ENCODE measurements at places on chromosomes 7 and 10. TPM values are rescaled to one million over a fixed set of nuclear protein-coding genes. Genes with fewer than 3 reads are reported as not detected.

MRC1 gene
- total RNA-seq: not detected

MGAM2 gene
- total RNA-seq: not detected

LAMB4 gene
- total RNA-seq: not detected

ITGA8 gene
- total RNA-seq: not detected

TEX47 gene
- not detected for total RNA-seq

GAD2 gene
- total RNA-seq: not detected

VAX1 gene
- total RNA-seq: not detected

OR9A2 gene
- total RNA-seq: not detected

FUOM gene
- total RNA-seq: 16.7 TPM

GLI3 gene
- not detected for total RNA-seq

OTUD1 gene
- 10.5 TPM for total RNA-seq

STEAP1B gene
- 0.18 TPM for total RNA-seq

TLL2 gene
- 0.05 TPM for total RNA-seq

PNLIPRP1 gene
- total RNA-seq: not detected

CALN1 gene
- not detected for total RNA-seq

UPK3BL1 gene
- 16.6 TPM for total RNA-seq

Data from T-helper 2 cell treated with Interferon-gamma antibody and Interleukin-4, amounts not matched to agents 100 ng/mL and 5 ng/mL, for 36 hours (primary cell).